ENCODE measurements at places on chromosomes 3 and 15.

DNA sequence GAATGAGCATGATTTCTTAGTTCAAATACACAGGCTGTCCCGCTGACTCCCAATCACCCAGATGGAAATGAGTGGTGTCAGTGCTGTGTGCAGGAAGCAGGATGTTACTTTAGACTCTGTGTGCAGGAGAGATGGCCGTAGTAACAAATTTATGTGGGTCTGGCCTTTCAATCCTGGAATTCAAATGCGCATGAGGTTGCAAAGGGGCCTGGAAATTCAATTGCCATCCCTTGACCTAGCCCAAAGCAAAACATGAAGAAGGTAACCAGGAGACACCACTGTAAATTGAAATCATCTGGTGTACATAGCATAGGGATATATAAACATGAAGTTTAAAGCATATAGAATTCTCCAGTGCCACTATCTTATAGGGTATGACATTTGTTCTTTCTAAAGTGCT is 33.2 kb downstream of the GREM1 start:
- no peak for DNase-seq

DNA sequence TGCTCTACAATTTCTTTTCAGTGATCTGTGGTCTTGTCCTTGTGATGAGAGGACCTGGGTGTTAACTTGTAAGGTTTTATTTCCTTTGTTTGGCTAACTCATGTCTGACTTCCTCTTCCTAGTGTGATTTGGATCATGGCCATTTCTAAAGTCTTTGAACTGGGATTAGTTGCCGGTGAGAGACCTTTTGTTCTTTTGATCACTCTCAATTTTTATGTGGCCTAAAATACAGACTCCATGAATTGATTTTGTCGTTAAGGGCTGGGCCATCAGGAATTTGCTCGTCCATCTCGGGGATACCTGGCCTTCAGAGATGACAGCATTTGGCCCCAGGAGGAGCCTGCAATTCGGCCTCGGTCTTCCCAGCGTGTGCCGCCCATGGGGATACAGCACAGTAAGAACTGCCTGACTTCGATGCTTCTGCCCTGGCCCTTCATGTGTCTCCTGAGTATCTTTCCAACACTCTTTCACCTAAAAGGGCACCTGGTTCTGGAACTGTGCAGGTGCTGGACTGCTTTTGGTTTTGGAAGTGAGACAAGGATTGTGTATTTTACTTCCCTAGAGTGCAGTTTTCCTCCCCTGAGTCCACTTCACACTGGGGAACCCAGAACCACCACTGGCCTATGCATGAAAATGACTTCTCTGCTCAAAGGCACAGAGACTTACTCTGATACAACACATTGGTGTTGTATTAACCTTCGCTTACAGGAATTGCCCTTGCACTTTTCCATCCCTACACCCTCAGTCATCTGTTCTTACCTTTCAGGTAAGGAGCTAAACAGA is 13.1 kb upstream of the LRRC2 start:
- no peak for DNase-seq

DNA sequence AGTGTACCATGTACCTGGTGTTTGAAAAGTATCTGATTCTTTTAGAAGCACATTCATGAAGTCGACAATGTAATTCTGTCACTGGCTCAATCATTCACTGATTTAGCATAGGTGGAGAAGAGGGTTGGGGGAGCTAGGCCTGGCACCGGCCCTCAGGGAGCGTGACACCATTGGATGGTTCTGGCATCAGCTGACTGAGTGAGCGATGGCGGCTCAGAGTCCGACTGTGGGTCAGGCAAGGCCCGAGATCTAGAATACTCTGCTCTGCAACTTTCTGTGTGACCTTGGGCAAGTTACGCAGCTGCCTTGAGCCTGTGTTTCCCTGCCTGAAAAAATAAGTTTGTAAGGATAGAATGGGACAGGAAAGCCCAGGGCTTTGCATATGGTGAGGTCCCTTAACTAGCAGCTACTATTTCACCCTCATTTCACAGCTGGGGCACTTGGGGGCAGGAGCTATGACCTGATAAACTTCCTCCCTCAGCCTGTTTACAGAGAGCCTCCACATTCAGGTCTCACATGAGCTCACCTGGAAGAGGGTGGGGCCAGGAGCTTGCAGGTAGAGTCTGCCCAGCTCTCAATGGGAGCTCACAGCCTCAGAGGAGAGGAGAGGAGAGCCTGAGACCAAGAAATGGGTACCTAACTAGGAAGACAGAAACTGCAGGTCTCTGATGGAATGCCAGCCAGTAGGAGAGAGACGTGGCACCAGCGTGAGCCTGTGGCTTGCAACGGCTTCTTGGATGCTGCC is 153.7 kb upstream of the TLE3 start:
- DNase-seq = no peak

DNA sequence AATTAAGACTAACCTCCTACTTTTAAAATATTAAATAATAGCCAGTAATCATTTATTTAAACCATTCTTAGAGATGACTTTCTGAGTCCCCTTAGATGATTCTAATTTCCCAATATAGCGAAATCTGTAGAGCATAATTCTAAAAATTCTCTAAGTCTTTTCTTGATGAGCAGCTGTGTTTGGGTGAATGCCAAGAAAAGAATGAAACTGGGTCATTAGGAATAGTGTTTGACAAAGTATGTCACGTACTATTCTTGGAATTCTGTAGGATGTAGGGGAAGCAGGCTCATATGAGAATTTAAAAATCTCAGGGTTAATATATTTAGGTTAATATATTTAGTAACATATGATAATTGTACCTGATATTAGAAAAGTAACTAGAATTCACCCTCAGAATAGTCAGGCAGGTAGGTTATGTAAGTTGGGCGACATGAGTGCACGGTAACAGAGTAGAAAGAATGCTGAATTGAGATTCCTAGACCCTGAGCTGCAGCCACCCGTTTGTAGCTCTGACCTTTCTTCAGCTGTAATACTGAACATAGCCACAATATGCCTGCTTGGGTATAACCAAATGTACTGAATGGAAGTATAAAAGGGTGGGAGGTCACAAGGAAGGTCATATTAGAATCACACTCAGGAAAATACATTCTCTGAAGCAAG is 524.3 kb downstream of the UNC13C start:
- no peak for DNase-seq

GRCh38 chr15:57015897-57016296 is 97.5 kb downstream of the TCF12 start:
- DNase-seq = no peak

Measured in T1000 (cell line).